Muscle of leg (tissue), 16 donors: ENCODE measurements at places on chromosomes 12 and 14. TPM values are rescaled to one million over a fixed set of nuclear protein-coding genes. Genes with fewer than 3 reads are reported as not detected.
A peak's percentile ranks its signal among the peaks of the same experiment; 100 is the strongest.

- no peaks in the 10 kb centered on the region for H3K4me1 ChIP-seq
- peak; percentile 9 for DNase-seq
- no peak overlapping the region for H3K27ac ChIP-seq
- H3K4me3 ChIP-seq: no peak overlapping the region
Observed at GRCh38 chr12:48286665-48287064, 64.1 kb downstream of the ZNF641 start.

DNA sequence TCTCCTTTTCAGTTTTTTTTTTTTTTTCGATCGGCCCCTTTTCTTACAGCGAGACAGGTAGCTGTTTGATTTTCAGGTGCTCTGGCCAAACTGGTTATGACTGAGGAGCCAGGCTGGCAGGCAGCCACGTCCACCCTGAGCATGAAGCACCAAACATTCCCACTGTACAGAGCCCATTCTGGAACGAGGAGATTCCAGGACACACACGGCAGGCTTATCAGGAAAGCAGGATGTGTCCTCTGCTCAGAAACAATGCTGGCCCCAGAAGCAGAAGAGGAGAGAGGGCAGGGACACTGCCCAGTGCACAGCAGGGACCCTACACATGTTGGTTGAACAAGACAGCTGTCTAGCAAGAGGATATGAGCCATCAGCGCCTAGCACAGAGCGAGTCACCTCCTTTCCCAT lies 3.7 kb upstream of the KRT2 start:
- H3K27me3 ChIP-seq: peaks cover 26% of the 10 kb centered on the region
- peaks cover under 1% of the 10 kb centered on the region for H3K4me1 ChIP-seq
- no peak overlapping the region for H3K4me3 ChIP-seq
- H3K36me3 ChIP-seq: no peaks in the 10 kb centered on the region
- no peak for DNase-seq
- no peak overlapping the region for H3K27ac ChIP-seq

DNA sequence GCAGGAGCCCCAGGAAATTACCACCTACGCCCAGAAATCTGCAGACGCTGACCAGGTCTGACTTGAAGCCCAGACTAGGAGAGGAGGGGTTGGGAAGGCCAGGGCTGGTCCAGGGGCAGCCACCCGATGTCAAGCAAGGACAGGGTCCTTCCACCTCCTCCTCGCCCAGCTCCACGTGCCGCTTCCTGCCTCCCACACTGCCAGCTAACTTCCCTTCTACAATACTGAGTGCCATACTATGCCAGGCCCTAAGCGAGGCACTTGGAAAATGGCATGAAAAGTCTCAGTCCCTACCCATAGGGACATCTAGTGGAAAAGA lies 71.7 kb downstream of the SETD3 start:
- H3K4me3 ChIP-seq: no peak overlapping the region
- H3K36me3 ChIP-seq: peaks cover 31% of the 10 kb centered on the region
- no peak for DNase-seq
- H3K27ac ChIP-seq: no peak overlapping the region
- H3K4me1 ChIP-seq: no peaks in the 10 kb centered on the region
- H3K27me3 ChIP-seq: no peaks in the 10 kb centered on the region

DNA sequence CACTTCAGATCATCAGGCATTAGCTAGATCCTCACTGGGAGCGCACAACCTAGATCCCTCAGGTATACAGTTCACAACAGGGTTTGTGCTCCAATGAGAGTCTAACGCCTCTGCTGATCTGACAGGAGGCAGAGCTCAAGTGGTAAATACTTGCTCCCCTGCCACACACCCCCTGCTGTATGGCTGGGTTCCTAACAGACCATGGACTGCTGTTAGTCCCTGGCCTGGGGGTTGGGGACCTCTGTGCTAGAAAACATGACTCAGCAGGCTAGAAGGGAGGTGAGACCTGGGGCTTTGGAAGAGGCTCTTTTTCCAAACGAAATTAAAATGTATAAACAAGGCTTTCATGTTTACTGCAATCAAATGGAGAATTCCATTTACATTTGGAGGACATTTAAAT lies 691.1 kb downstream of the FLRT2 start:
- H3K27ac ChIP-seq: no peak overlapping the region
- H3K36me3 ChIP-seq: no peaks in the 10 kb centered on the region
- no peaks in the 10 kb centered on the region for H3K4me1 ChIP-seq
- no peak overlapping the region for H3K4me3 ChIP-seq

GRCh38 chr12:115261691-115262398 lies 577.9 kb upstream of the TBX3 start:
- H3K27me3 ChIP-seq: no peaks in the 10 kb centered on the region
- H3K4me1 ChIP-seq: no peaks in the 10 kb centered on the region
- no peak for DNase-seq
- H3K4me3 ChIP-seq: no peak overlapping the region
- H3K27ac ChIP-seq: no peak overlapping the region

DNA sequence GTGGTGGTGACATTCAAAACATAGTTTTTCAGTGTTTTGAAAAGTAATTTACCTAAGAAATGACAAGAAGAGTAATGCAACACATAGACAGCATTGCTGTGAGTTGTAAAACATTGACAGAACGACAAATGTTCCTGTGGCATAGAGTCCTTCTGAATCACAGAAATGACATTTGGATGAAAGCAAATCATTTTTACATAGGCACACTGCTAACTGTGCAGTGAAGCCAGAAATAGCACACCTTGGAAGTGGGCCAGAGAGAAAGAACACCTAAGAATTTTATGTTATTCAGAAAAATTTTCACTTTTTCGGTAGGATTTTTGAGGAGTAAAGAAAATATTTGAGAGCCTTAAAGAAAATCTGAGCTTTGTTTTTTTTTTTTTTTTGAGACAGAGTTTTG lies 100.6 kb downstream of the ANO4 start:
- DNase-seq: no peak
- H3K4me1 ChIP-seq: no peaks in the 10 kb centered on the region
- H3K36me3 ChIP-seq: no peaks in the 10 kb centered on the region
- H3K27me3 ChIP-seq: no peaks in the 10 kb centered on the region

DNA sequence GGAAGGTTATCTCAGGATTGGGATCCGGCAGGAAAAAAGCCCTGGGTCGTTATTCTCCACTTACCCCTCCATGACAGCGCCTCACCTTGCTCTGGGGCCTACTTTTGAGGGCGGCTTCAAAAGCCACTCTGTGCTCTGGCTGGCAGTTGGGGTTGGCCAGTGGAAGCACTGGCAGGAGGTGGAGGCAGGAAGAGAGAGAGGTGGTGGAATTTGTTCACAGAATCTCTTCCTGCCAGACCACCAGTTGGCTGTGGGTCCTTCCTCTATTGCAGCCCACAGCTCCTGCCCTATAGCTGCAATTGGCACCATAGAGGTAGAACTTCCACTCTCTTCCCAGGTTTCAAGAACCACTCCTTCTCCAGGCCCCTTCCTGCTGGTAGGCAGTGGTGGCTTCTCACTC lies 32.7 kb upstream of the SDR39U1 start:
- H3K27ac ChIP-seq: no peak overlapping the region
- no peak overlapping the region for H3K4me3 ChIP-seq
- H3K27me3 ChIP-seq: no peaks in the 10 kb centered on the region

DNA sequence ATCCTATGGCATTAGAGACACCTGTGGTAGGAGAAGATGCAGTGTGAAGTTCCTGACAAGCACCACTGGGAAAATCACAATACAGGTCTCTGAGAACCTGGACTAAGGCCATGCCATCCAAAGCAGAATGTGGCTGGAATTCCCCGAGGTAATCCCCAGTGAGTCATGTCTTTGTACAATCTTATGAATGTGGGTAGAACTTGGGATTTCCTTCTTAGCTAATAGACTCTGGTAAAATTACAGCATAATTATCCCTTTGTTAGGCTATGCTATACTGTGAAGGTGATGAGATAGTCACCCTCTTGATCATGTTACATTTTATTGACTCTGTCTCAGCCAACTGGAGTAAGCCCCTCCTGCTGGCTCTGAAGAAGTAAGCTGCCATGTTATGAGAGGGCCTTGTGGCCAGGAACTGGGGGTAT lies 224.3 kb upstream of the DCN start:
- H3K36me3 ChIP-seq: no peaks in the 10 kb centered on the region
- no peaks in the 10 kb centered on the region for H3K27me3 ChIP-seq

The UNG gene
- 20.1 TPM for total RNA-seq

The PEBP1 gene
- total RNA-seq: 132 TPM

The FAM181A gene
- not detected for total RNA-seq
